ENCODE measurements at places on chromosomes 7 and 10.

GRCh38 chr10:125043841-125044658, 102.1 kb downstream of the ZRANB1 start:
- DNase-seq = no peak

GRCh38 chr10:98272656-98273055, 4.7 kb upstream of the LOXL4 start:
- no peak for DNase-seq

DNA sequence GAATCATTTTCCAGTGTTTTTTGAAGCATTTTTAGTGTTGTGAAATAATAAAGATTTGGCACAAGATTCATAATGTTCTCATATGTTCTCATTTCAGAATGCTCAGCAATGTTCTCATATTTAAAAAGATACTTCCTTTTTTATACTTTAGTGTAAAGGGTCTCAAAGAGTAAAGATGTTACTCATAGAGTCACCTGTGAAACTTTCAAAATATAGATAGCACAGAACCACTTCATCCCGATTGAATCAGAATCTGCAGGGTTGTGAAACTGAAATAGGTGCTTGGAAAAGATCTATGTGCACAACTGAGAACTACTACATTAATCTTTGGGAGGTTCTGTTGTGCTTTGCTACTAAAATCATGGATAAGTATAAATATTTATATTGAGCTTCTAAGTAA, 144.7 kb downstream of the MDFIC start:
- no peak for DNase-seq

- DNase-seq = peak; percentile 44
Measured at GRCh38 chr10:11237571-11237970, 219.9 kb downstream of the CELF2 start.

DNA sequence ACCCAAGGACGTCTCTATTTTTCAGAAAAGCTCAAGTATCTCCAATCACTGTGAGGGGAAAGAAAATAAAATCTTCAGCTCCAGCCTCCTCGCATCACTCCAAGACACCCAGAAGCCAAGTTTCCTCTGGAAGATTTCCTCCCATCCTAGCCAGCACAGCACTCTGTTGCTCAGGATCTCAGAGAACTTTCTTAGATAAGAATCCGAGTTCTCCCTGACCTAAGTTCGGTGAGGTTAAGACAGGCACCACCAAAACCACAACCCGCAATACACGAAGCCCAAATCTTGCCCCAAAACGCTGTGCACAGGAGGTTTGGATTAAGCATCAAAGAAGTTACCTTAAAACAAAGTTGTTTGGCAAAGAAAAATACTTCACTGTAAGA, 4.2 kb downstream of the FAM53B start:
- DNase-seq = no peak

All from stimulated activated CD8-positive, alpha-beta memory T cell treated with anti-CD3 and anti-CD28 coated beads, Interleukin-15, amount 100 ng/mL, for 48 hours (primary cell).